ENCODE measurements at places on chromosomes 11 and 22.

GRCh38 chr11:1717745-1718144 lies 20.8 kb downstream of the KRTAP5-6 start:
- no peak for DNase-seq

GRCh38 chr11:10164621-10165020 lies 129.4 kb downstream of the SBF2 start:
- DNase-seq, result no peak

DNA sequence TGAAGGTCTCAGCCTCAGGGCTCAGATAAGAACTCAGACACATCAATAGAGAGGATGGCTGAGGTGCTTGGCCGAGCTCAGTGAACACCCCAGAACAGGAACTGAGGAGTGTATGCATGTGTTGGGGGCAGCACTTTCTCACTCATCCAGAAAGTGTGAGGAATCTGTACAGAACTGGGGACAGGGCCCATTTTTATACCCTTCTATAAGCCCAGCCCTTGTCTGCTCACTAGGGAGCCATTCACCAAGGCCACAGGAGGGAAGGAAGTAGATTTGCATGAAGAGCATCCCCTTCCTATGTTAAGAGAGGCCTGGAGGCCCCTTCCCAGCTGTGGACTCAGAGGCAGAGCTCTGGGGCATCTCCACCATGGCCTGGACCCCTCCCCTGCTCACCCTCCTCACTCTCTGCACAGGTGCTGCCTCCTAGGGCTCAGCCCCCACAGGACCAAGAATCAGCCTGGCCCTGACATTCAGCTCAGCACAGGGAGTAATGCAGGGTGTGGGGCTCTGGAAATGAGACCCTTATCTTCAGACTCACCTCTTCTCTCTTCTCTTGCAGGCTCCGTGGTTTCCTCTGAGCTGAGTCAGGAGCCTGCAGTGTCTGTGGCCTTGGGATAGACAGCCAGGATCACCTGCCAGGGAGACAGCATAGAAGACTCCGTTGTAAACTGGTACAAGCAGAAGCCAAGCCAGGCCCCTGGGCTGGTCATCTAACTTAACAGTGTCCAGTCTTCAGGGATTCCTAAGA lies 39.9 kb upstream of the GGTLC2 start:
- DNase-seq, result no peak

GRCh38 chr11:94740083-94741021 lies 27.8 kb upstream of the AMOTL1 start:
- peak; percentile 3 for DNase-seq
